ENCODE measurements at places on chromosomes 3 and 15. TPM values are rescaled to one million over a fixed set of nuclear protein-coding genes. Genes with fewer than 3 reads are reported as not detected.

DNA sequence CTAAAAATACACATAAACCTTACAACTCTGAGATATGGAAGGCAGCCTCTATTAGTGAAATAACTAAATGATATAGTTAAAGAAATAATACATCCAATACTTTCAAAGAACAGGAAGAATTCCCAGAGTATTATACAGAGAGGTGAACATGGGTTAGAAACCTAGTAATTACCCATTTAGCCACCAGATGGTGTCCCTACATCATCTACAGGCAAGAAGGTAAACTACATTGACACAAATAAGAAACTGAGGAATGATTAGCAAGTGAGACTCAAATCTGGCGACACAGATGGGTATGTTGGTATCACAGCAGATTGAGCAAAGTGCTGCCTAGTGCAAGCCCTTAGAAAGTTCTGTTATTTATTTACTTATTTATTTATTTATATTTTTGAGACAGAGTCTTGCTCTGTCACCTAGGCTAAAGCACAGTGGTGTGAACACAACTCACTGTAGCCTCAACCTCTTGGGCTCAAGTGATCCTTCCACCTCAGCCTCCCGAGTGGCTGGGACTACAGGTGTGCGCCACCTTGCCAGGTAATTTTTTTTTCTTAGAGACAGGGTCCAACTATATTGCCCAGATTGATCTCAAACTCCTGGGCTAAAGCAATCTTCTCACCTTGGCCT is 28.2 kb downstream of the NEK4 start:
- DNase-seq, result no peak
- H3K36me3 ChIP-seq, result peaks cover 29% of the 10 kb centered on the region
- H3K4me1 ChIP-seq, result no peaks in the 10 kb centered on the region
- no peak overlapping the region for H3K27ac ChIP-seq

GRCh38 chr3:135728007-135728721 is 237.4 kb upstream of the PPP2R3A start:
- H3K4me1 ChIP-seq, result no peaks in the 10 kb centered on the region
- H3K27me3 ChIP-seq, result no peaks in the 10 kb centered on the region
- no peaks in the 10 kb centered on the region for H3K36me3 ChIP-seq
- H3K4me3 ChIP-seq, result no peak overlapping the region
- no peak overlapping the region for H3K27ac ChIP-seq

DNA sequence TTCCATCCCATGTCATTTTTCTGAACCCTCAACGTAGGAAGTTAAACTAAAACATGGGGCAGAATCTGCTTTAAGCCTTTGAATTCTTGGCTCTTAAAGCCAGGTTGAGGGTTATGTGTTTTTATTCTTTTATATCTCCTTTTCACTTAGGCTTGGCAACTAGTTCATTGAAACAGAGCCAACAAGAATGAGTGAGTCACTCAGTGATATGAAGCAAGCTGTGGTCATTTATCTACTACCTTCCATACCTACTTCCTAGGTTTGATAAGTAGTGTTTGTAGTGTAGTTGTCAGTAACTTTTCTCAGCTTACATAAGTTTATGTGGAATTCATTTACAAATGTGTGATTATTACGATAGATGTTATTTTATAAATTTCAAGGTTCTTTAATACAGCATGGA is 67.4 kb downstream of the SNRPN start:
- no peak for DNase-seq
- no peaks in the 10 kb centered on the region for H3K27me3 ChIP-seq
- no peak overlapping the region for H3K27ac ChIP-seq
- H3K4me3 ChIP-seq, result no peak overlapping the region

DNA sequence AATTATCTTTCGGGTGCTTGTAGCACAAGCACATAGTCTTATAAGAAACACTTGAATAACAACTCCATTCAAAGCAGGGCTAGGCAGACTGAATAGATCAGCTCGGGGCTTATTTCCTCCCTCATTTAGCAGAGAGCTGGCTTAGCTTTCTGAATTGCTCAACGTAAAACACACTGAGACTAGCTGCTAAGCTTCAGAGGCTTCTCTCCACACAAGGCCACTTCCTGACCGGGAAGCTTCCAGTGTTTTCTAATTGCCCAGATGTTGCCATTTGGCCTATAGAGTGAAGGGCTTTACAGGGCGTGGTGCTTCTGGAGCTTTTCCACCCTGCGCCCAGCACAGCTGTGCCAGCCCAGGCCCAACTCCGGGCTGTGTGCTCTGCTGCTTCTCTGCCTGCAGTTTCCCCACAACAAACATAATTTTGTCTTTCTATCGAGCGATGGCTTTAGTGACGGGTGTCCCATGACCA is 16.6 kb downstream of the FAM240A start:
- H3K4me1 ChIP-seq, result peaks cover 16% of the 10 kb centered on the region
- no peak for DNase-seq
- H3K27ac ChIP-seq, result no peak overlapping the region
- H3K27me3 ChIP-seq, result peaks cover 7% of the 10 kb centered on the region

DNA sequence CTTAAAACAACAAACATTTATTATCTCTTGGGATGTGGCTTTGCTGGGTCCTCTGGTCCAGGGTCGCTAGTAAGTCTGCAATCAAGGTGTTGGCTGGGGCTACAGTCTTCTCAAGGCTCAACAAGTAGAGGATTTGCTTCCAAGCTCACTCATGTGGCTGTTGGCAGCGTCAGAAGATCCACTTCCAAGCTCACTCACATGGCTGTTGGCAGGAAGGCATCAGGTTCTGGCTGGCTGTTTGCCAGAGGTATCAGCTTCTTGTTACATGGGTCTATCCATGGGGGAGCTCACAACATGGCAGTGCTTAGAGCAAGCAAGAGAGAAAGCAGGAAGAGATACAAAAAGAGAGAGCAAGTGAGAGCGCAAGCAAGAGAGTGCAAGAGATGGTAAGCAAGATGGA is 15.0 kb upstream of the BNC1 start:
- H3K4me3 ChIP-seq, result no peak overlapping the region
- H3K4me1 ChIP-seq, result no peaks in the 10 kb centered on the region

DNA sequence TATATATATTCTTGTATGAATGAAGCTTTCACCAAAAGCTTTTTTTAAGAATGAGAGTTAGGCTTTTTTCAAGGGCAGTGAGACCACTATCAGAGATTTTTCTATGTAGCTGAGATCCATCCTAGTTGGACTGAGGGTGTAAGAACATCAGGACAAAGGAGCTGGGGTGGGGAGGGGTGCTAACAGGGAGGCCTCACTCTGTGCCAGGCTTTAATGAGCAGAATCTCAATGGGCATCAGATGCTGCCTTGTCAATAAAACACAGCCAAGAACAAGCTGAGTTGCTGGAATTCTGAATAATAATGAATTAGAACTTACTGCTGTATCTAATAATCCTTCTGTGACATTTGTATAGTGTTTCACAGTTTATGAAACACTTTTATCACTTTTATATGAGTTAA is 41.4 kb upstream of the USP3 start:
- H3K4me1 ChIP-seq, result peaks cover 11% of the 10 kb centered on the region
- no peaks in the 10 kb centered on the region for H3K36me3 ChIP-seq
- H3K27ac ChIP-seq, result no peak overlapping the region
- H3K27me3 ChIP-seq, result peaks cover 14% of the 10 kb centered on the region

DNA sequence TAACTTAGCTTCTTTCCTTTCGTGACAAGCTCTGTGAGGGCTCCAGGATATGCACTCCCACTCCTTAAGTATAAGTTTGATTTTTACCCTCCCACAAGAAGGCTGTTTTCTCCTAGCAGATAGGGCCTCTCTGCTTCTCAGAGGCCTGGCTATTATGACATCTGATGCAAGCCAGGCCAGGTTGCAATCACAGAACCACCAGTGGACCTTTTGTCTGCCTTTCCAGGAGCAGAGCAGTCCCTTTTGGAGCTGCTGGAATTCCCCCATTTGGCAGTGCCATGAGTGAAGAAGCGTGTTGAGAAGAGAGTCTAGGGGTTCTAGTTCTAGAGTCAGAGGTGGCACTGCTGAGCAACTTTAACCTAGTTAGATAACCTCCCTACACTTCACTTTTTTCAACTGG is 1004.3 kb upstream of the SEMA6D start:
- DNase-seq, result no peak
- no peaks in the 10 kb centered on the region for H3K36me3 ChIP-seq
- no peaks in the 10 kb centered on the region for H3K27me3 ChIP-seq
- no peak overlapping the region for H3K27ac ChIP-seq
- no peaks in the 10 kb centered on the region for H3K4me1 ChIP-seq
- H3K4me3 ChIP-seq, result no peak overlapping the region

- H3K4me3 ChIP-seq, result peak overlapping the region; percentile 6
- H3K36me3 ChIP-seq, result peaks cover 4% of the 10 kb centered on the region
- no peaks in the 10 kb centered on the region for H3K27me3 ChIP-seq
- DNase-seq, result peak; percentile 6
- peaks cover 31% of the 10 kb centered on the region for H3K4me1 ChIP-seq
Measured at GRCh38 chr3:58324391-58325390, 8.0 kb upstream of the PXK start.

GRCh38 chr3:55000953-55001352 is 73.1 kb upstream of the LRTM1 start:
- H3K27me3 ChIP-seq, result no peaks in the 10 kb centered on the region
- no peaks in the 10 kb centered on the region for H3K4me1 ChIP-seq
- no peak for DNase-seq
- H3K36me3 ChIP-seq, result no peaks in the 10 kb centered on the region

GRCh38 chr3:46354984-46355383 is 1.1 kb downstream of the CCR2 start:
- DNase-seq, result no peak
- peak overlapping the region; percentile 70 for H3K27ac ChIP-seq
- peaks cover 23% of the 10 kb centered on the region for H3K36me3 ChIP-seq
- peaks cover 89% of the 10 kb centered on the region for H3K4me1 ChIP-seq
- H3K27me3 ChIP-seq, result peaks cover 20% of the 10 kb centered on the region
- peak overlapping the region; percentile 81 for H3K4me3 ChIP-seq

DNA sequence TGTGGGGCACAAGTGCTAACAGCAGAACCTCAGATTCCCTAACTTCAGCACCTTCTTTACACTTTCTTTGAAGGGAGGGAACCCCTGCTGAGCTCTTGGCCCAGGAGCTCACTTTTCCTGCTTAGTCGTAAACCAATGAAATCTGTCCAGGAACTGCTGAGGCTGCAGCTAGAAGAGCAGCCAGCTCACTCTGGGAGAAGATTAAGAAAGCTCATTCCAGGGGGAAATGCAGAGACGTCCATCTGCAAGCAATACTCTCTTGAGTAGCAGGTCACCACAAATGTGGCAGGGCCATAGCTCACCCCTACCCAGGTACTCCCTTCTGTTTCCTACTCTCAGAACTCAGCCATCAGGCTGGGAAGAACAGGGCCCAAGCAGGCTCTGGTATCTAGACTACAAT is 103.3 kb downstream of the WDR76 start:
- no peak overlapping the region for H3K27ac ChIP-seq
- DNase-seq, result no peak

GRCh38 chr3:174776123-174776522 is 83.0 kb upstream of the NAALADL2 start:
- H3K4me1 ChIP-seq, result no peaks in the 10 kb centered on the region
- no peaks in the 10 kb centered on the region for H3K36me3 ChIP-seq
- H3K4me3 ChIP-seq, result no peak overlapping the region
- H3K27ac ChIP-seq, result no peak overlapping the region
- no peaks in the 10 kb centered on the region for H3K27me3 ChIP-seq
- no peak for DNase-seq

GRCh38 chr15:41490355-41490754 is 3.3 kb upstream of the ITPKA start:
- H3K27ac ChIP-seq, result peak overlapping the region; percentile 85
- peaks cover 8% of the 10 kb centered on the region for H3K36me3 ChIP-seq
- peak; percentile 54 for DNase-seq
- peaks cover 54% of the 10 kb centered on the region for H3K4me1 ChIP-seq
- no peaks in the 10 kb centered on the region for H3K27me3 ChIP-seq
- H3K4me3 ChIP-seq, result peak overlapping the region; percentile 48

GRCh38 chr3:73480187-73480672 is 144.5 kb downstream of the PDZRN3 start:
- H3K27me3 ChIP-seq, result peaks cover 6% of the 10 kb centered on the region
- no peak for DNase-seq

DNA sequence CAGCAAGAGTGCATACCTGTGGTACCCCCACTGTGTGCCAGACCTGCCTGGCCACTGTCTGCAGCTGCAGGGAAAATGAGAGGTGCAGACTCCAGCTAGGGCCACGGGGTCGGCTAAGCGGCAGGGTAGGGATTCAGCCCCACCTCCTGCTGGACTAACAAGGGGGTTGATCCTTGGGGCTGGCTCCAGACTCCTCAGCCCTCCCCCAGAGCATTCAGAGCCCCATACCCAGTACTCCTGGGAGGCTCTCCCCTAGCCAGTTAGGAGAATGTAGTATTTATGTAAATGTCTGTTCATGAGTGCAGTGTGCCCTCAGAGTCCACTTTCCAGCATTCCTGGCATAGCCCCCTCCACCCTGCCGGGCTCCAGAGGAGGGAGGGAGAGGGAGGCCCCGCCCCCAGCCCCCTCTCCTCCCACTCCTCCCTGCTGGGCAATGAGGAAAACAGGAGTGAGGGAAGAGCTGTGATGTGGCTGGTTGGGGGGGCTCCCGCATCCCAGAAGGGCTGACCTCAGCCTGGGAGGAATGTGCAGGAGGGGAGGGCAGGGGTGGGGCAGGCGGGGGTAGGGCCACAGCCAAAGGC is 4.5 kb upstream of the SEMA3B start:
- H3K36me3 ChIP-seq, result no peaks in the 10 kb centered on the region
- no peak overlapping the region for H3K4me3 ChIP-seq
- H3K4me1 ChIP-seq, result no peaks in the 10 kb centered on the region

DNA sequence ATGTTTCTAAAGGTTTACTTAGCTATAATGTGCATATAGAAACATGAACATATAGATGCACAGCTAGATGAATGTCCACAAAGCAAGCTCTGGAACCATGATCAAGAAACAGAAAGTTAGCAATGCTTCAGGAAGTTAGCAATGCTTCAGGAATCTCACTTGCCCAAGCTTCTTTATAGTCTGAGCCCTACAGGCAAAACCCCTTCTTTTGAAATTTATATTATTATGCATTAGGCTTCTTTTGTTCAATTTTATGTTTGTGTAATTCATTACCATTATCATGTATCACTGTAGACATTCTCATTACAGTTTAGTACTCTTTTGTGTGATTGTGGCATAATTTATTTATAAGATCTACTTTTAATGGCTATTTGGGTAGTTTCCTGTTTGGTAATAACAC is 286.4 kb upstream of the BCHE start:
- no peaks in the 10 kb centered on the region for H3K4me1 ChIP-seq
- no peaks in the 10 kb centered on the region for H3K27me3 ChIP-seq
- H3K36me3 ChIP-seq, result no peaks in the 10 kb centered on the region
- DNase-seq, result no peak

The SLC25A36 gene
- 52.3 TPM for total RNA-seq

The FETUB gene
- total RNA-seq, result not detected

The SPESP1 gene
- total RNA-seq, result 1.2 TPM

The TBC1D2B gene
- total RNA-seq, result 64.7 TPM

The IL16 gene
- 111 TPM for total RNA-seq

The BFSP2 gene
- total RNA-seq, result not detected

The ZNF35 gene
- 4.8 TPM for total RNA-seq

The ECE2 gene
- total RNA-seq, result not detected

The CKMT1A gene
- 0.16 TPM for total RNA-seq

The GOLGA6D gene
- not detected for total RNA-seq

The LRTM1 gene
- total RNA-seq, result not detected

The SLC26A6 gene
- 46.3 TPM for total RNA-seq

The ADAMTSL3 gene
- total RNA-seq, result not detected

All from activated T-helper 1 cell treated with anti-CD3 and anti-CD28 coated beads, Interleukin-12 subunit alpha, Interleukin-12 subunit beta, Interleukin-2, Interleukin-4 antibody, amounts not matched to agents 30 ng/mL and 10 ng/mL and 1 ng/mL, durations not matched to agents 14 hours and 24 hours and 36 hours (primary cell).